ENCODE measurements at places on chromosomes 3 and 15.

- peak; percentile 30 for DNase-seq
Observed at GRCh38 chr3:72595927-72596610, 252.2 kb downstream of the SHQ1 start.

GRCh38 chr3:127688416-127689265 lies 15.9 kb downstream of the ABTB1 start:
- peak; percentile 53 for DNase-seq

GRCh38 chr3:180704532-180704931 lies 25.2 kb upstream of the CCDC39 start:
- DNase-seq, result no peak

GRCh38 chr3:100335434-100335833 lies 877 bp downstream of the NIT2 start:
- DNase-seq, result peak; percentile 9

- peak; percentile 26 for DNase-seq
Observed at GRCh38 chr3:38985581-38985980, 66.2 kb downstream of the SCN11A start.

GRCh38 chr3:138057384-138057783 lies 47.4 kb downstream of the CLDN18 start:
- no peak for DNase-seq

GRCh38 chr3:169286214-169286613 lies 377.3 kb downstream of the MECOM start:
- no peak for DNase-seq

GRCh38 chr3:126347543-126348161 lies 9.6 kb downstream of the KLF15 start:
- DNase-seq, result no peak

GRCh38 chr15:45544266-45545023 lies 21.9 kb upstream of the SLC30A4 start:
- DNase-seq, result no peak

GRCh38 chr3:116020989-116021388 lies 397.7 kb downstream of the GAP43 start:
- DNase-seq, result no peak

DNA sequence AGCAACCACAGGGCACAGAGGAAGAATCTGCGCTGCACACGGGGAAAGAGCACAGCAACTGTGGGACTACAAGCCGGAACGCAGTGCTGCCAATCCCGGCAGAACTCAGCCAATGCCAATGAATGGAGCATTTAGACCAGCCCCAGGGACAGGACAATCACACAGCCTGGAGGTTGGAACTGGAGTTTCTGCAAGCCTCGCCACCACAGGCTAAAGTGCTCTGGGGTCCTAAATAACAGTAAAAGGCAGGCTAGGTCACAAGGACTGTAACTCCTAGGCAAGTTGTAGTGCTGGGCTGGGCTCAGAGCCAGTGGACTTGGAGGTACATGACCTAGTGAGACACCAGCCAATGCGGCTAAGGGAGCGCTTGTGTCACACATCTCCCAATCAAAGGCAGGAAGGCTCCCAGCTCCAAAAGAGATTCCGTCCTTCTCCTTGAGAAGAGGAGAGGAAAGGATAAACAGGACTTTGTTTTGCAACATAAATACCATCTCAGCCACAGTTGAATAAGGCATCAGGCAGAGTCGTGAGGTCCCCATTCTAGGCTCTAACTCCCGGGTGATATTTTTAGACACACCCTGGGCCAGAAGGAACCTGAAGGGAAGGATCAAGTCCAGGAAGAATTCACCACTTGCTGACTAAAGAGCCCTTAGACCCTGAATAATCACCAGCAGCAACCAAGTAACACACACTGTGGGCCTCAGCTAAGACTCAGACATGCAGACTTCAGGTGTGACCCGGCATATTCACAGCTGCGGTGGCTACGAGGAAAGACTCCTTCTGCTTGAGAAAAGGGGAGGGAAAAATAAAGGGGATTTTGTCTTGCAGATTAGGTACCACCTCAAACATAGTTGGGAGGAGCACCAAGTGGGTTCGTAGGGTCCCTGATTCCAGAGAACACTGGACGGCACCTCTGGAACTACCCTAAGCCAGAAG lies 85.5 kb upstream of the XXYLT1 start:
- peak; percentile 22 for DNase-seq

DNA sequence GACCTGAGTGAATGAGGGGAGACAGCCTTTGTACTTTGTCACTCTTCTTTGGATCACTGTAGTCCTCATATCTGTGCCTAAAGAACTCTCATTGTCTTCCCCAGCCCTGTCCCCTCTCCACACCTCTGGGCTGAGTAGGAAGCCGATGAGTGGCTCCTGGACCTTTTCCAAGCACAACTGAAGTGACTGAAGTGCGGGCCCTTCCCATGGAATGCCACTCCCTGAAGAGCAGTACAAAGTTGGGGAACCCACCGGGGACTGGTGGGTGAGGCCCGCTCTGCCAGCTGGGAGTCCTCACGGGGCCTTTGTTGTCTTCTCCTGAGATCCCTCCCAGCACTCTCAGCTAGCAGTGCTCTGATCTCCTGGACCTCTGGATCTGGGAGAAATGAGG lies 90.1 kb downstream of the AAGAB start:
- DNase-seq, result no peak

GRCh38 chr3:15964605-15965442 lies 167.0 kb upstream of the ANKRD28 start:
- peak; percentile 56 for DNase-seq

DNA sequence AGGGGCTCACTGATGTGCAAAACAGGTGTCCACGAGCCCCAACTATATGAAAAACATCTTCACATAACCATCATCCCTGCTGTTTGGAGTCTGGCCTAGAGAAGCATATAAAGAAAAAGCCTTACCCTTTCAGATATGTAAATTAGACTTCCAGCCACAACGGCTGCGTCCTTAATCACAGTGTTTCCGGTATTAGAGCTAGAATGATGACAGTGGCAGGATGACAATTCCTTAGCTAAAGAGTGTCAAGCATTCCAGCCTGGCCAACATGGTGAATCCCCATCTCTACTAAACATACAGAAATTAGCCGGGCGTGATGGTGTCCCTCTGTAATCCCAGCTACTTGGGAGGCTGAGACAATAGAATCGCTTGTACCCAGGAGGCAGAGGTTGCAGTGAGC lies 19.5 kb upstream of the SAMD7 start:
- DNase-seq, result no peak

DNA sequence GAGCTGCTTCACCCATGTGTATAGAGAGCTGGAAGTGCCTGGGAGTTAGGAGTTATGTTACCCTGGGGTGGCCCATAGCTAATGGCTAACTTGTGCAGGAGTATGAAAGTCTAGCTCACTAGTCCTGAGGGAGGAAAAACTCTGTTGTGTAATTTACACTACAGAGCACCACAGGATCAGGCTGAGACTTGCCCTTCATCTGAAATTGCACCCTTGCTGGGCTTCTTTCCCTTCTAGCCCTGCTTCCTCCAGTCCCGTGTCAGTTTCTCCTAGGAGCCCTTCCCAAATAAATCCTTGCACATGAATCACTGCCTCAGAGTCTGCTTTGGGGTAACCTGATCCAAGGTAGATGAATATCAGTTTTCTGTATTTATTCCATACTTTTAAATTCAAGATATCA lies 40.0 kb downstream of the CTXND1 start:
- no peak for DNase-seq

GRCh38 chr15:78316283-78317083 lies 17.1 kb upstream of the SKIC8 start:
- no peak for DNase-seq

- DNase-seq, result no peak
Observed at GRCh38 chr15:69443032-69443611, 9.5 kb upstream of the RPLP1 start.

GRCh38 chr3:193921465-193921864 lies 214.5 kb upstream of the HES1 start:
- no peak for DNase-seq

DNA sequence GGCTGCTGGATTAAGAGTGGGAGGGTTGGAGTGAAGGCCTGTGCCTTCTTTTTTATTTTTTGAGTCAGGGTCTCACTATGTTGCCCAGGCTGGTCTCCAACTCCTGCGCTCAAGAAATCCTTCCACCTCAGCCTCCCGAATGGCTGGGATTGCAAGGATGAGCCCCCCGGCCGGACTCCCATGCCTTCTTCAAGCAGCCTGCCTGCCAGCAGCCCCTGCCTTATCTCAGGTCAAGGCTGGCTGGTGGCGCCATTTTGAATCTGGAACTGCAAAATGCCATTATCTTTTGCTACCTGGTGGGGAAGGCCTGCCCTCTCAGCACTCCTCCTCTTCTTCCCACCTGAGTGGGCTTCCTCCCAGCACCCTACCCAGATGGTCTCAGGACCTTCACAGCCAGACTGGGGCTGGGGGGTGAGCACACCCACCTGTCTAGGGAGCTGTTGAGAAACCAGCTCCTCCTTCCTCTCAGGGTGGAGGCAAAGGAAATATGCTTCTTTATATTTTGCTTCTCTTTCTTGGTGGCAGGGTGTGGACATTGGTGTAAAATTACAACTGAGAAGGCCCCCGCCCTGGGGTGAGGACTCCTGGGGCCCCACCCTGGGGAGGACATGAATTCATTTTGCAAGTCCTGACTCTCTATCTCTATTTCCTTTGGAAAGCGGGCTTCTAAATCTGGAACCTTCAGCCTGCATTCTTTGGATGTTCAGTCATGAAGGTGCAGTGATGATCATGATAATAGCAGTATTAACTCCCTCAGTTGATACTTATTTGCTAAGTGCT lies 7.7 kb upstream of the FLNB start:
- no peak for DNase-seq

DNA sequence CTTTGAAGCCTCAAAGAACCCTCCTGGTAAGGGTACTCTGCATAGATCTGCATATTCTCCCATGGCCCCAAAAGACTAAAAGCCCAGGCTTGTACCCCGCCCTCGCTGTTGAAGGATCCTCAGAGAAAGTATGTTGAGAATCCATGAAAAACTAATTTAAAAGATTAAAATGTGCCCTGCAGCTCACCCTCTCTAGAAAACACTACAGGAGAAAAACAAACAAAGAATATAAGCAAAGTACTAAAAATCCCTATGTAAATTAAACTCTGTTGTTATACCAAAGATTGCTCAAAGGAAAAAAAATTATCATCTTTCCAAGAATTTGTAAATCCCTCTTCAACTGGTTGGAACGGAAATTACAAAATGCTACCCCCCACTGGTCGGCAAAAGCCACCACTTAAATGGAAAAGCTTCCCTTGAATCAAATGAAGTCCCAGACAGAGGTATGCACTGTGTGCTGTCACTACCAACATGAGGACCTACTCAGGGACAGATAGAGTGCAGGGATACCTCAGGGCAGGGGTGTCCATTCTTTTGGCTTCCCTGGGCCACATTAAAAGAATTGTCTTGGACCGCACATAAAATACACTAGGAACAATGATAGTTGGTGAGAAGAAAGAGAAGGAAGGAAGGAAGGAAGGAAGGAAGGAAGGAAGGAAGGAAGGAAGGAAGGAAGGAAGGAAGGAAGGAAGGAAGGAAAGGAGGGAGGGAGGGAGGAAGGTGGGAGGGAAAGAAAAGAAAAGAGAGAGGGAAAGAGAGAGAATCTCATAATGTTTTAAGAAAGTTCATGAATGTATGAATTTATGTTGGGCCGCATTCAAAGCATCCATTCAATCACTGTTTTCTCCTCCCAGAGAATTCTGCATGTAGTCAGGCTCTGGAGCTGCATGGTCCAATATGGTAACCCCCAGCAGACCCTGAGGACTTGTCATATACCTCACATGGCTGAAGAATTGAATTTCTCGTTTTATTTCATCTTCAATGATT lies 88.1 kb downstream of the MAGI1 start:
- DNase-seq, result no peak

DNA sequence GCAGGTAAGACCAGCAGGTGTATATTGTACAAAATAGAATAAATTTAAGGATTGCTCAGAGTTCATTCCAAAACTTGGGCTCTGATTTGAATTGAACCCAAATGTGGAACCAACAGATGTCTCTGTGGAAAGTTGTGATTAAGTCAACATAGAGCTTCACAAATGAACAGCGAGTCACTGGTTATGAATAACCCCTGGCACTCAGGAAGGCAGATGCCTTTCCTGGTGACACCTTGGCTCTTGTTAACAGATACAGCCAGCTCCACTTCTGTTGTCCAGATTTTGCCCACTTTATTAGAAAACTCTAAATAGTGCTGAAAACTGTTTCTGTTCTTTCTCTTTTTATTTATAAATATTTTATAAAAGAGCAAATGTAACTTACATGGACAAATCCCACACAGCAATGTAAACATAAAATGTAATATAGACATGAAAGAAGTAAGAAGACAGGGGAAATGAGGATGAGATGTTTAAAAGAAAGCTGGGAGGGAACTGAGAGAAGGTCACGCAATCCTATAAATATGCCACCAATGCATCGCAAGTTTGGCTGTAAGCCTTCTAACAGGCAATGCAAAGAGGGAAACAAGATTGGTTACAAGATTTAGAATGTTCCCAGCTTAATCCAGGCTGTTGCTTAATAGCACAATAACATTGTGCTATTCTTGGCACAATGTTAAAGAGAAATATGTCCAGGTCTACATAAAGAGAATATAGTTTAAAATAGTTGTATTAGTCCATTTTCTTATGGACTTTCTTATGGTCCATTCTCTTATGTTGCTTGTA lies 495.5 kb downstream of the TAFA4 start:
- no peak for DNase-seq

DNA sequence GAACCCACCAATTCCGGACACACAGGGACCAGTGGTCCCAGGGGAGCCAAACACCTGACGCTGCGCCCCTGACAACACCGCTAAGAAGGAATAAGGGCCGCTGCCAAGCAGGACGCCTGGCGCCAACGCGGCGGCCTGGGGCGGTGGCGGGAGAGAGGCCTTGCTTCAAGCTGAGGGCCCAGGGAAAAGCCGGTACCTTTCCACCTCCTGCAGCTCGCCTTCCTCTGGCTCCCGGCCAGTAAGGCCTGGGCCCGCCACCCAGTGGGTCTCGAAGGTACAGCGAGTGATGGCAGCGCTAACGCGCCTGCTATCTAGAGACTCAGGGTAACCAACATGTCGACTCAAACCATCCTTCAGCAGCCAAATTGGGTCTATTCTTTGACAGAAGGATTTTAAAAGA lies 1074.1 kb downstream of the SI start:
- no peak for DNase-seq

DNA sequence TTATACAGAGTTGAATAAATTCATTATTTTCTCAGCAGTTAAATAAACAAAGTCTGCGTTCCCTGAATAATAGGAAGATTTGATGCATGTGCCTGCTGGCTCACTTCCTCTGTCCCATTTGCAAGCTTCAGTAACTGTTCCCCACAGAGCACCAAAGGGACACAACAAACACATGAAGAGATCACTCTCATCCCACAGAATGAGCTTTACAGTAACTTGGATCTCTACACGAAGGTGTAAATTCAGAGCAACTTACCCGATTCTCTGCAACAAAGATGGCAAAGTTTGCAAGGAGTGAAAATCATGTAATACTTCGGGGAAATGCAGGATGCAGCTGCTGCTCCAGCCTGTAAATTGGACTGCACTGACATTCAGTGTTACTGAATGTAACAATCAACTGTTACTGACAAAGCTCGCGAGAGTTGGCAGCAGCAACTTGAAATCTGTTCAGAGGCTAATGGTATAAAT lies at the start of gene BCHE:
Gene BCHE, minus strand, starts transcription at position 366 of the 468 bp plus-strand sequence. CDS start 6,390 bp downstream, outside the sequence.
- DNase-seq, result peak; percentile 83

- peak; percentile 85 for DNase-seq
Observed at GRCh38 chr15:95262866-95263564, 1031.7 kb downstream of the MCTP2 start.

- no peak for DNase-seq
Observed at GRCh38 chr3:131819381-131820055, 215.3 kb downstream of the CPNE4 start.

GRCh38 chr3:39178553-39178952 lies 13.8 kb downstream of the XIRP1 start:
- peak; percentile 39 for DNase-seq

All from fibroblast of upper back skin (primary cell).